Activated T-cell treated with anti-CD3 and anti-CD28 coated beads, Interleukin-2, amount 50 U/mL, for 48 hours (primary cell): ENCODE measurements at places on chromosomes 16 and 17.

DNA sequence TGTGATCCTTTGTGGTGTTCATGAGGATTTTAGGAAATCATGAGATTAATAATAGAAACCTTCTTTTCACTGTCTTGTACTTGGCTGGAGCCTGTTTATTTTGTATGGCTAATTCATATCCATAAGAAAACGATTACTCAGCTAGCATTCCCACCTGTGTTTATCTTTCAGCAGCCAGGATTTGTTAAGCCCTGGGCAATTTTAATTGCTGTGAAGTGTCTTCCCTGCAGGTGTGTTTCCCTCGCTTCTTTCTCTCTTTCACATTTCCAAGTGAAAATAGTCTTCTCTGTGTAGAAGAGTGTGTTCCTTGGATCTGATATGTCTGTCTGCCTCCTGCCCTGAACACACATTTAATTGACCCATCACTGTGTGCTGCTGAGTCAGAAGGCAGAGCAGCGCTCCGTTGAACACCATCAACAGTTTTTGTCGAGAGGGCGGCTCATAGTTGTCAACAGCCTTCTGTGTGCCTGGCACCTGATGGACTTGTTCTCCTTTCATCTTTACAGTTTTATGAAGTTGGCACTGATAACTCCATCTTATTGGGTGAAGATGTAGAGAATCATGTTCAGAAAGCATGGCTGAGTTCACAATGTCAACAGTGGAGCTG lies 83.2 kb downstream of the SPECC1 start:
- no peak for DNase-seq

DNA sequence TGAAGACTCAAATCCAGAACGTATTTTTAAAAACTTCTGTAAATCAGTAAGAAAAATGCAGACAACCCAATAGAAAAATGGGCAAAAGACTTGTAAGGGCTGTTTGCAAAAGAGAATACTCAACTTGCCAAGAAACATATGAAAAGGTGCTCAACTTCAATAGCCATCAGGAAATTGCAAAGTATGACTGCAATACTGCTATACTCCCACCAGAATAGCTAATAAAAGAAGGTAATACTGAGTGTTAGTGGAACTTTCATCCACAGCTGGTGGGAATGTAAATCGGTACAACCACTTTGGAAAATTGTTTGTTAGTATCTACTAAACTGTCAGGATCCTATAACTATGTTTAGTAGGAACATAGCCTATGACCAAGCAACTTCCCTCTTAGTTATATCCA lies 48.1 kb downstream of the TBX4 start:
- no peak for DNase-seq

- DNase-seq, result peak; percentile 50
Observed at GRCh38 chr17:57874434-57875289, 24.8 kb upstream of the MRPS23 start.

DNA sequence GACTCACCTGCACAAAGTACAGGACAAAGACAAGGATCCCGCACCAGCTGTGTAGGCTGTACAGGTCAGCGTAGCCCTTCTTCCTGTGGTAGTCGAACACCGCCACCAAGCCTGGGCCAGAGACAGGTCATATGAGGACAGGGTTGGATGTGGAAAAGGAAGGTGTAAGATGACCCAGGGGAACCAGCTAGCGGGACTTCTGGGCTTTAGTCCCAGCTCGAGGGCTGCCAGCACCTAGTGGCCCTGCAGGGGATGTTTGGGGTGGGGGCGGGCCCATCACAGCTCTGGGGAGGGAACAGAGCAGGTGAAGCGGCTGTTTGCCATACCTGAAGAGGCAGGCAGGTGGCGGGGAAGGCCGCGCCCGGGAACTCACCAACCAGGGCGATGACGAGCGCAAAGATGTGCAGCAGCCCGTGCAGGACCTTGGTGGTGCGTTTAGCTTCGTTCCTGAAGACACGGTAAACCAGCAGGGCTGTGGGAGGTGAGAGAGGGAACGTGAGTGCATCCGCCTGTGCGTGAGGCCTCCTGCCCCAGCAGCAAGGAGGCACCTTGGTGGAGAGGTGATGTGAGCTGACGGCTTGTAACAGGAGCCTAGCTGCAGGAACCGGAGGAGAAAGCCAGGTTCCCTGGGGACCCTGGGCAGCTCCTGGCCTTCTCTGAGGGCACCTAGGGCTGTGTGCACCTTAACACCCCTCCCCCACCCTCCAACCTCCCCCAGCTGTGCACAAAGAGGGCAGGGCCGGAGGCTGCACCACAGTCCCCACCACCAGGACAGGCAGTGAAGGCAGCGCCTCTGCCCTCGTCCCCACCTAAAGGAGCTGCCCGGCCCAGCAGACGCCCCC lies 10.2 kb downstream of the CYB561 start:
- no peak for DNase-seq

GRCh38 chr16:27346819-27347218 lies 33.0 kb downstream of the IL4R start:
- DNase-seq, result no peak

DNA sequence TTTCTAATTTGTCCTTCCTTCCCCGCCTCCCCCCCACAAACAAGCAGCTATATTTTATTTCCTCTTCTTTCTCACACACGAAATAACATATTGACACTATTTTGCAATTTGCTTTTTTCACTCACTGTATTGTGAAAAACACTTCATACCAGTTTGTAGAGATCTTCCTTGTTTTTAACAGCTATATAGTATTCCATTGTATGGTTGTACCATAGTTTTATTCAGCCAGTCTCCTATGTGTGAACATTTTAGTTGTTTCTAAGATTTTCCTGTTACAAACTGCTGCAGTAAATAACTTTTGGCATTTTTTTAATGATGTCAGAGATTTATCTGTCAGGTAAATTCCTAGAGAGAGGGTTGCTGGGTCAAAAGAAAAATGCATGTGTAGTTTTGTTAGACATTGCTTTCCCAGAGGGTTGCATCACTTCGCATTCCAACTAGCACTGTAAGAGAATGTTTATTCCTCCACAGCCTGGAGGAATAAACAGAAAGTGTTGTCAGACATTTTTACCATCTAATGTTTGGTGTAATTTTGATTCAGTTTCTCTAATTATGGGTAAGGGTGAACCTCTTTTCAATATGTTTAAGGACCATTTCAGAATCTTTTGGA lies 101.2 kb downstream of the MRTFB start:
- no peak for DNase-seq

- DNase-seq, result no peak
Observed at GRCh38 chr16:337975-338575, 14.4 kb downstream of the AXIN1 start.

- no peak for DNase-seq
Observed at GRCh38 chr16:83403761-83404160, 404.0 kb upstream of the HSBP1 start.

- DNase-seq, result peak; percentile 69
Observed at GRCh38 chr17:39755554-39756379, 18.0 kb downstream of the GRB7 start.

GRCh38 chr17:4800462-4801196 lies 1.5 kb downstream of the C17orf114 start:
- peak; percentile 21 for DNase-seq

- DNase-seq, result no peak
Observed at GRCh38 chr17:74840989-74841666, 18.6 kb downstream of the GRIN2C start.

- no peak for DNase-seq
Observed at GRCh38 chr16:77657016-77657415, 65.3 kb upstream of the NUDT7 start.

DNA sequence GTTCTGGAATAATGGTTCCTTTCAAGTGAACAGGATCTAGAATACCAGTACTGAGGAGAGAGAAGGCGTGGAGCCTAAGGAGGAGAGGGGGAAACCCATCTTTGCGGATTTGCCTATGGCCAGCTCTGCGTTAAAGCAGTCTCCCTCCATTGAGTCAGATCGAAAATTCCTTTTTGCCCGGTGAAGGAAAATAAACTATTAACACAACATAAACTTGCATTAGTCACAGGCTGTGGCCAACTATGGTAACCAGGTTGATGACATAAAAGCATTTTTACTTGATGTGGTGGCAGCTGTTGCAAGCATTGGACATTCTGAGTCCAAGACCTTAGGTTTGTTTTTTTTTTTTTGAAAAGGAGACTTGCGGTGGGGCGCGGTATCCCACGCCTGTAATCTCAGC lies 8.9 kb downstream of the LDAF1 start:
- DNase-seq, result no peak

- DNase-seq, result no peak
Observed at GRCh38 chr17:80948019-80948975, 43.3 kb upstream of the CHMP6 start.

GRCh38 chr16:976389-976931 lies 5.1 kb upstream of the SOX8 start:
- DNase-seq, result no peak

GRCh38 chr16:1362807-1363206 lies 11.1 kb downstream of the GNPTG start:
- DNase-seq, result no peak

- no peak for DNase-seq
Observed at GRCh38 chr16:55570159-55570558, 3.7 kb downstream of the CAPNS2 start.

GRCh38 chr17:42129109-42129837 lies 6.7 kb downstream of the HSPB9 start:
- no peak for DNase-seq

- no peak for DNase-seq
Observed at GRCh38 chr16:56370875-56371659, 54.3 kb downstream of the AMFR start.

DNA sequence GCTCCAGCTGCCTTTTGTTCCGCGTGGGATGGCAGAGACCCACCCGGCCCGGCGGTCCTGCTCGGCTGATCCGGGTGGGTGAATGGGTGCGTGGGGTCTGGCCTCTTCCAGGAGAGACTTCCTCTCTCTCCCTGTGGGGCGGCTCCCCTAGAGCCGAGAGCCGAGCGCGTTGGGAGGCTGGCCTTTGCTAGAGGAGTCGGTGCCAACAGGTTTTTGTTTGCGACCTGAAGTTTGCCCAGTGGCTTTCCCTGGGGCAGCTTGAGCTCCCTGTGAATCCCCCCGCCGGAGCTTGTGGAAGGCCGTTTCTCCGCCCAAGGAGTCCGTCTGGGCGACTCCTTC lies 970 bp downstream of the EPN2 start:
- DNase-seq, result peak; percentile 30

GRCh38 chr16:51103590-51103989 lies 47.5 kb downstream of the SALL1 start:
- DNase-seq, result no peak

DNA sequence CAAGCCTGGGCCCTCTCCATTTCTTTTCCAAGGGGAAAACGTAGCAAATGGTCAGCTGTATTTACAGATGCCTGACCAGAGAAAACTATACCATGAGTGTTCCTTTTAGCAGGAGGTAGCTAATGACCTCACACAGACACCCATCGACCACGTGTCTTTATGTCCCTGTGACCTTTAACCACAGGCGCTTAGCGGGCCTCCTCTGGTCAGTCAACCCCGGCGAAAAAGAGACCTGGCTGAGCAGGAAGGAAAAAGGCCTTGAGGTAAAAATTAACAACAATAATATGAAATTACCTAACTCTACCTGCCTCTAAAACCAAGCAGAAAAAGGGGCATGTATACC lies 9.1 kb downstream of the NUDT16L1 start:
- DNase-seq, result no peak

GRCh38 chr16:70481929-70482536 lies 27.6 kb downstream of the FCSK start:
- no peak for DNase-seq
